ENCODE measurements at places on chromosomes 11 and 22.

DNA sequence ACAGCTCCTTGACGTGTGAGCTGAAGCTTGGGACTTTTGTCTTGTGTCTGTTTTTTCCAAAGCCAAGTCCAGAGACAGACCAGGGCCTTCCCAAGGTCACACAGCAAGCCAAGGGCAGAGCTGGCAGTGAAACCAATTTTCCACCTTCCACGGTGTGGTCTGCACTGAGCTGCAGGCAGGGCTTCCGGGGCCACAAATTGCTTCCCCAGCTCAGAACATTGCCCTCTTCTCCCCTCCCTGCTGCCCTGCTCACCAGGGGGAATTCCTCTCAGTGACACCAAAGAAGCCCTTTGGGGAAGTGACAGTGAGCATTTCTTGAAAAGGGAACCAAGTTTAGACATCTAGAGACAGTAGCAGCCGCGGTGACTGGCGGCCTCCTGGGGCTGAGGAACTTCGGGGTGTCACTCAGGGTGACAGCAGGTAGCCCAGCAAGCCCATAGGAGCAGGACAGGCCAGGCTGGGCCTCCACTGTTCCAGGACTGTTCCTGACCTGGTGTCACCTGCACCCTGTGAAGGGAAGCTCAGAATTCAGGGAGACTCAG lies 9.2 kb downstream of the FXYD2 start:
- DNase-seq: peak; percentile 73

- DNase-seq: no peak
Measured at GRCh38 chr11:93626038-93626437, 35.4 kb upstream of the CEP295 start.

DNA sequence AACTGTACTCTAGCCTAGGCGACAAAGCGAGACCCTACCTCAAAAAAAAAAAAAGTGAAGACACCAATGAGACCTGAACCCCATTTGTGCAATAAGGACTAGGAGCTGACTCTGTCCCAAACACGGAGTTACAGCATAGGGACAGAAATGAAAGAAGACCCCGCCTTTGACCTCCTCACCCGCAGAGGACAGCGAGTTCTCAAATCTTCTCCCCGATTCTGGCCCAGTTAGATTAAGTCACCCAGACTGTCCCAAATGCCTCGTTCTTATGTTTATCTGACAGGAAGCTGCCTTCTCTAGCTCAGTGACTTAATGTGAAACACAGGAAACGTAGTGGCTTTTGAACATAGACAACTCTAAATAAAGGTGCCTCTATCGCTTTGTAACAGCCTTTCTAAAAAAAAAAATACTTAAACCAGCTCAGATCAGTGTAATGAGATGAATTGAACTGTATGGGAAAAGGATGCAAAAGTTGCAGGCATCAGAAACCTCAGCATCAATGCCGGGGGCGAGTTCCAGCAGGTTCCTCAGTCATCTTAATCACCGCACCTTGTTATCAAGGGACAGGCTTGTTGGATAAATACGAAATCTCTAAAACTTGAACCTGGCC lies 10.6 kb downstream of the MYH9 start:
- DNase-seq: peak; percentile 45

DNA sequence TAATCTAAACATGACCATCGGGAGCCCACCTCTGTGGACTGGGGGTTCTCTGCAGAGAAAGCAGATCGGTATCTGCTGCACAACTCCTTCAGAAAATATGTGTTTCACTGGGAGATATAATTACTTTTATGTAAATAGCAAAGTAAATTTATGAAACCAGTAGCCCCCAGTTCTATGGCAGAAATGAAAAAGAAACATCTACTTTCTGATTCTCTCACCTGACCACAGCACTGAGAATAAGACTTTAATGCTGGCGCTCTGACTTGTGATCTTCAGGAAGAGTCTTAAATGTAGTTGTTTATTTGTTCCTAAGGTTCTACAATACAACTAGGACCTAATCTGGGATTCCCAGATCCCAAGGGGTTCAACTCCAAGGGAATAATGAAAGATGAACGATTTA lies 518.0 kb downstream of the DLG2 start:
- DNase-seq: no peak

- DNase-seq: no peak
Measured at GRCh38 chr22:45507798-45508197, 5.1 kb downstream of the FBLN1 start.

GRCh38 chr22:49396817-49397216 lies 430.9 kb downstream of the BRD1 start:
- no peak for DNase-seq

- no peak for DNase-seq
Measured at GRCh38 chr11:129946965-129947364, 51.6 kb upstream of the NFRKB start.

GRCh38 chr11:17742019-17742418 lies 7.4 kb downstream of the KCNC1 start:
- DNase-seq: no peak

DNA sequence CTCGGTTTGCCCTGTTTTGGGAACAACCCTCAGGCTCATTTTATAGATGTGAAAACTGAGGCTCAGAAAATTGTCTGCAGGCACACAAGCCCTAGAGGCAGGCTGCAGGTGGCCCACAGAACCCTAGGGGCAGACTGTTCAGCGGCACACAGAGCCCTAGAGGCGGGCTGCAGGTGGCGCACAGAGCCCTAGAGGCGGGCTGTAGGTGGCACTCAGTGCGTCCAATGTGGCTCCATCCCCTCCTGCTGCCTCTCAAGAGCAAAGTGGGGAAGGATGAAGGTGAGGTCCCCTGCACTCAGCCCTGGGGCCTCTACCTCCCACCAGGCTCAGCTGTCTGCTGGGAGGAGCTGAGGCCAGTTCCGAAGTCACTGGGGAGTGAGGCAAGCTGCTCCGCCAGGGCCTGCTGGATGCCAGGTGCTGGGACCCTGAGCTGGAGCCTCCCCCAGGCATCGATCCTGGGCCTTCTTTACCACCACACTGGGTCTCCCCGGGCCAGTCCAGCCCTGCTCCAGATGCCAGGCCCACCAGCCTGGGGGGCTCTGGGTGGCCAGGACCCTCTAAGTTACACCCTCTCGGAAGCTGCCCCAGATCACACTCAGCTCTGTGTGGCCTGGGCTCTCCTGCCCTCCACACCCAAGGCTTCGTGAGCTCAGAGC lies 2.3 kb downstream of the ACY3 start:
- peak; percentile 48 for DNase-seq

GRCh38 chr11:8333811-8334401 lies 70.2 kb upstream of the LMO1 start:
- no peak for DNase-seq

DNA sequence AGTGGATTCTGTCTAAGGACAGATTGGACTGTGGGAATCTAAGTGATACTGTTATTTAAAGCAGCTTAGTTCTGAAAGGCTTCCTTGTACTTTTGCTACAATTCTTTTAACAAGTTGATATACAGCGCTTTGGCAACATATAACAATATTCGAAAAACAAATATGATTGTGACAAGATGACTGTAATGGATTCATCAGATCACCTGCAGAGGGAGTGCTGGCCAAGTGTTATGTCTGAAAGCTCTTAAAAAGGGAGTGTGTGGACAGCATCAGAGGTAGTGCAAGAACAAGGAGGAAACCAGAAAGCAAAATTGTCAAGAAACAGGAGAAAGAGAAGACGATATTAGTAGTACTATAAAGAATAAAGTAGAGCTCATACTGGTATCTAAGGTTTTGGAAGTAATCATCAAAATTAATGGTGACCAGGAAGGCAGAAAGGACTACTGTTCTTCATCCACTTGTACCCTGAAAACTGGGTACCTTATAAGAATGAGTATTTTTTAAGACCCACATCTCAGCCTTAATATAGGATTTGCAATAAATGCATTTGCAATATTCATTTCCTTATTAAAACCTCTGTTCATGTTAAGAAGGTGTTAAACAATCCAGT lies 1112.0 kb upstream of the CCDC90B start:
- no peak for DNase-seq

DNA sequence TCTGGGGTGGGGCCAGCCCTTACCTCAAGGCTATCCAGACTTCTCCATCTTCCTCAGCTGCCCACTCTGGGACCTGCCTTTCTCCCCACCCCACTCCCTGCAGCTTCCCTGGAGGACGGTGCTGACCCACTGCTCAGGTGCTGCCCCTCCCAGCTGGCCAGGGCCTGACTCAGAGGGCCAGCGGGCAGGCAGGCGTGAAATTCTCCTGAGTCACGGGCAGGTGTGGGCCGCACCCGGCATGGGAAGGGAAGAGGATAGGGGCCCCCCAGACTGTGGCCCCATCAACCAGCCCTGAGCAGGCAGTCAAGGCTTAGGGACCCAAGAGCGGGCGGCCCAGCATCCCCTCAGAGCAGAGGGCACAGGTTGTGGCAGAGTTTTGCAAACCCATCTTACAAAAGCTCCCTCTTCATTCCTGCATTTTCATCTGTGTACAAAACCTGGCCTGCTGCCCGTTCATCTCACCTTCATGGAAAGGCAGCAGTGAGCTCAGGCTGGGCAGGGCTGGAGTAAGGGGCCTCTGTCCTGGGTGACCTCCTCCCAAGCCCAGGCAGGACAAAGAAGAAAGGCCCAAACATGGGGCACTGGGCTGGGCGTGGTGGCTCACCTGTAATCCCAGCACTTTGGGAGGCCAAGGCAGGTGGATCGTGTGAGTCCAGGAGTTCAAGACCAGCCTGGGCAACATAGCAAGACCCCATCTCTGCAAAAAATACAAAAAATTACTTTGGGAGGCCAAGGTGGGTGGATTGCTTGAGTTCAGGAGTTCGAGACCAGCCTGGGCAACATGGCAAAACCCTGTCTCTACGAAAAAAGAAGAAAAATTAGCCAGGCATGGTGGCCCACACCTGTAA lies 6.1 kb downstream of the RHOD start:
- no peak for DNase-seq

DNA sequence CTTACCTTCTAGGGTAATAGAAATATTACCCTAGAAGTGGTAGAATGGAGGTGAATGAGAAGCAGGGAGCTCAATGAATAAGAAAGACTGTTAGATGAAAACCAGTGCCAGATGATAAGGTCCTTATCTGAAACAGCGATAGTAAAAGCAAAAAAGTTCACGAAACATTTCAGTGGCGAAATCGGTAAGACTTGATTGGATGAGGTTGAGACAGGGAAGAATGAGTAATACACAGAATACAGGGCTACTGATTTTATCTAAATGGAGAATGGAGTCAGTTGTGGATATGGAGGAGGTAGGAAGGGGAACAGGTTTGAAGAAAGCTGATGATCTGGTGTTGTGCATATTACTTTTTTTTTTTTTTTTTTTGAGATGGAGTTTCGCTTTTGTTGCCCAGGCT lies 96.5 kb downstream of the GALNT18 start:
- DNase-seq: no peak

GRCh38 chr11:119782739-119783072 lies 53.7 kb upstream of the NECTIN1 start:
- no peak for DNase-seq

- no peak for DNase-seq
Measured at GRCh38 chr11:35852056-35852455, 91.8 kb upstream of the LDLRAD3 start.

- DNase-seq: no peak
Measured at GRCh38 chr11:118908264-118908663, 17.5 kb downstream of the BCL9L start.

DNA sequence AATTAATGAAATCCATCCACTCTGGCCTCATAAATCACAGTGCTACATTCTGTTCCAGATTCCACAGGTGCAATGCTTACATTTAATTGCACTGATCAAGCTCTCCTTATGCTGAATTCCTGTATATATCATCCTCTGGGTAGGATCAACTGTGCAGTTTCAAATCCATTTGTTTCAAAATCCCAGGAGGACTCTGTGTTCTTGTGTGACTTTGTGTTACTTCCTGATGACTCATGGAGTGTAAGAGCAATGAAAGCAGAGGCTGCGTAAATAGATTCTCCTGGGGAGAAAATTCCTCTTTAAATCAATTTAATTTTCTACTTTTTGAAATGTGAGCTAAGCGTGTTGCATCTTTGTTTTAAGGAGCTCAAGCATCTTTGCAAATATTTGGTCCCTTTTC lies 752.7 kb downstream of the METTL15 start:
- no peak for DNase-seq

- DNase-seq: no peak
Measured at GRCh38 chr22:35630387-35630793, 13.3 kb upstream of the MB start.

- no peak for DNase-seq
Measured at GRCh38 chr11:126391286-126391954, 35.9 kb downstream of the ST3GAL4 start.

GRCh38 chr11:17641792-17642350 lies 77.5 kb upstream of the MYOD1 start:
- DNase-seq: no peak
